ENCODE measurements at places on chromosomes 6 and 20.

- no peak for DNase-seq
These were observed 8.8 kb upstream of the PIM1 start for GRCh38 chr6:37160922-37161778.

GRCh38 chr6:11685481-11686093, 93.0 kb downstream of the ADTRP start:
- no peak for DNase-seq

GRCh38 chr6:111603040-111603439, 2.6 kb downstream of the TRAF3IP2 start:
- DNase-seq: no peak

DNA sequence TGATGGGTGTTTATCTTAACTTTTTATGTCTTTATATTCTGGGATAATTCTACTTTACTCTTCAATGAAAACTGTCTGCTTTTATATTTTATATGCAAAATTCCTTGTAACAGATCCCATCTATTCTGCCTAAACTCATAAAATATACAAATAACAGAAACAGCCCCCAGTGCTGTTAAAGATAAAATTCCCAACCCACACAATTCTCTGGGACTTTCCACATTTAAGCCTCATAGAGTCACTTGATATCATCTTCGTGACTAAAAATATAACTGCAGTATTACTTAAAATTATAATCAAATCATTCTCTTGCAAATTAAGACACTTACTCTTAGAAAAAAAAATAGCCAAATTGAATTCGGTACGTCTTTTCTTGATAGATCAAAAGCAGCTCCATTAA, 60.2 kb downstream of the INSM1 start:
- DNase-seq: no peak

DNA sequence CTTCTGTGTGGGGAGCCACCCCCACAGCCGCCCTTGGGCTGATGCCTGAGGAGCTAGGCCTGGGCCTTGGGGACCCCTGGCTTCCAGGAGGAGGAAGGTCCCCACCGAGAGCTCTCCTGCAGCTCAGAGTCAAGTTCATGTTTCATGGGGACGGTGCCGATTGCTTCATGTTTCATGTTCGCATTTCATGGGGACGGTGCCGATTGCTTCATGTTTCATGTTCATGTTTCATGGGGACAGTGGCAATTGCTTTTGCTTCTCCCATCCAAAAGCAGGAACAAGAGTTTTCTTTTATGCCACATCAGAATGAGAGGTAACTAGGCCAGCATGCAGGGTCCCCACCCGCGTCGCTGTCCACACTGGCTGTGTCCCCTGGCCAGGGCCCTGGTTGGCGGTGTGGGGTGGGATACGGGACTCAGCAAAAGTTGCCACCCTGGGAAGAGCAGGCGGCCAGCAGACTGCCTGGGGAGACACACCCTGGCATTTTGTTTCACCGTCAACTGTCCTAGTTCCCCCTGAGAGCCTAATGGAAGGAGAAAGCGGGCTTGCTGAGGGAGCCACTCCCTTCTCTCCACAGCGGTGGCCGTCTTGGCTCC, 46.0 kb downstream of the DACT2 start:
- DNase-seq: no peak

DNA sequence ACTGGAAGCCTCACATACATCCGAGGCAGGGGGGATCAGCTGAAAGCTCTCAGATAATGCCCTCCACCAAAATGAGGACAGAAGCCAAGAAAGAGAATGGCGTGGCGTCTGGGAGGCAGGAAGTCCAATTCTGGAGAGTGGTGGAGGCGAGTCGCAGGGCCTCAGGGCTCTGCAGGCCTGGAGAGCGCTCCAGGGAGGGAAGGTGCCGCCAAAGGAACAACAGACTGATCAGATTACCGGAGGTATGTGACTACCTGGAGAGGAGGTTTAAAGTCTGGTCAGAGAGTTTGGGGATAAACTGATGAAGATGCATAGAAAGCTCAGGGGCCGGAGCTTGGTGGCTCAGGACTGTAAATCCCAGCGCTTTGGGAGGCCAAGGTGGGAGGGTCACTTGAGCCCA, 11.2 kb upstream of the IP6K3 start:
- DNase-seq: no peak

DNA sequence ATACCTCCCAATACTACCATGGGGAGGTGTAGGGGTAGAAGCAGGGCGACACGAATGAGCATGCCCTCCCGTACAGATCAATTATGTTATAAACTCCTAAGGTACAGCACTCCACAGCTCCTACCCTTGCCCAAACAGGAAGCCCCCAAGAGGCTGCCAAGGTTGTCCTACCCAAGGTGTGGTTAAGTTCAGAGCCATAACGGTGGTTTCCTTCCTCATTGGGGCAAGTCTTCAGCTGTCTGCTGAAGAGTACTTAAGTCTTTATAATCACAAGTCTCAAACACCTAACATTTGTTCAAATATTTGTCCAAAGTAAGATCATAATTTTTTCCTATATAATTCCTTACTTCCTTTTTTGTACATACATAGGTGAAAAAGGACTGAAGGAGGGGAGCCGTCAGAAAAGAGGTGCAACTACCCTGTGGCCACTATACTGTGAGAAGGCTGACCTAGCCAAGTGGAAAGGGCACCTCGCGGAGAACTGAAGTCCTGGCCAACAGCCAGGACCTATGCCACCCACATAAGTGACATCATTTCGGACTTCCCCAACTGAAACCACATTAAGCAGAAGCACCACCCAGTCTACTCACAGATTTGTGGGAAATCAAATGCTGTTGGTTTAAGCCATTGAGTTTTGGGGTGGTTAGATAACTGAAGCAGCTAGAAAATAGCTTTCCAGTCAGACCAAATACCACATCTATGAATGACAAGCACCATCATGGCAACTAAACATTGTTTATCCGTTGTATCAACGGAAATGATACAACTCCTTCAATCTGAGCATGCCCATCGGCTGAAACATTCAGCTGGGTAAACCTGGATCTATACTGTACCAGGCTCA, 2.9 kb upstream of the RAB22A start:
- DNase-seq: no peak

DNA sequence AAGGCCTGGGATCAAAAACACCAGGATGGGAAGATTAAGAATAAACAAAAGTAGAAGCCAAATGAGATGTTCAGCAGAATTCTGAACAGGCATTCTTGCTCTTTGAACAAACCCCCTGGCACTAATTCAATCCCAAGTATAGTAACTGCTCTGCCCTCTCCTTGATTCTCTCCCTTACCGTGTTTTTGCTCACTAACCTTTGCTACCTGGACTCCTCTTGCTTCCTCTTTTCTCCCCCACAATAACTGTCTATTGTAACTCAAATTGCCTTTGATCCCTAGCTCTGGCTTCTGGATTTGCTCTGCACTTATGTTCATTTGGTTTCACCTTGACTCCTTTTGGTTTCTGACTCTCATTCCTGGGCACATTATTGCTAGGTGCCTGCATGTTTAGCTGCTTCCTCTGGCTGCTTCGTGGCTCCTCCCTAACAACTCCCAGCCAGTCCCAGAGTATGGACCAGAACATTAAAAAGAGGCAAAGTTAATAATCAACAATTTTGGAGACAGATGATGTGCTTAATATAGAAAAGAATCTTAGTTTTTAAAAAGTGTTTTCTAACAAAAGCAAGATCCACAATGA, 65.4 kb upstream of the PHIP start:
- DNase-seq: no peak

DNA sequence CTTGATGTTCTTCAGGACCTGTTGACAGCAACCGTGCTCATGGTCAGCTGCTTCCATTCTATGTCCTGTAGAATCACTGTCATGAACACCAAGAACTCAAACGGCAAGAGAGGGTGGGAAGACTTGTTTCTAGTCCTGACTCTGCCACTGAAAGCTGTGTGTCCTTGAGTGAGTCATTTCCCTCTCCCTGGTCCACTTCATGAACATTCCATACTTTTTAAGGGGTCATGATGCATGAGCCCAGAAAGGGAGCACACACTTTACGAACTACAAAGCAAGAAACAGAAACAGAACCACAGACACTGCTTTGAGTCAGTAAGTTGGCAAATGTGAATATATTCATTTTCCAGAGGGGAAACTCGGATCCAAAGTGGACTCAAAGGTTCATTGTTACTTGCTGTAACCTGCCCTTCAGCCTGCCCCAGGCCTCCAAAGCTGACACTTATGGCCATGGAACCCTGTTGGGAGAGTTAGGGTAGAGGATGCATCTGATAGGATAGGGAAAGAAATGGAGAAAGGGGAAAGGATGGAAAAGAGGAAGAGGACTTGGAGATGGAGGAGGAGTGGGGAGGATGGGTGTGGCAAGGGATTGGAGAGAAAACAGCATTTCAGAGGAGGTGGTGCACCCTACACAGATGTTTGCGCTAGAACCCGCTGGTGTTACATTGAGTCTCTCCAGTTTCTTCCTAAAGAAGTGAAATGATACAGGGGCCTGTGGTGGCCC, 129.8 kb downstream of the FOXO3 start:
- DNase-seq: no peak

DNA sequence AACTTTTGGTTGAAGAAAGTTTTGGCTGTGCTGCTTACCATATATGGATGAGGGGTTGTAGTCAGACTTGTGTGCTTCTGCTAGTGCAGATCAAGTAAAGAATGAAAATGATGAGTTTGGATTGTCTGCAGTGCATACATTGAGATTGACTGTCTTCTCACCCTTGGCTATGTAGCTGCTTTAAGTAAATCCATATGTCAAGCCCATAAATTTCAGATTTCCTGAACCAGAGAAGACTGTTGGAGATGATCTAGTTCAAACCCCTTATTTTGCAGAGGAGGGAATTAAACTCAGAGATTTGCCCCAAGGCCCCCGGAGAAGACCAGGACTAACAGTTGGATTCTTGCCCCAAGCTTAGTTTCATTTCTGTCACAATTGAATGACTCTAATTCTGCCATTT, 67.2 kb downstream of the PKIB start:
- no peak for DNase-seq

GRCh38 chr6:72825315-72825911, 203.5 kb downstream of the KCNQ5 start:
- no peak for DNase-seq

- DNase-seq: no peak
These were observed 183.5 kb downstream of the CDKAL1 start for GRCh38 chr6:20717743-20718142.

DNA sequence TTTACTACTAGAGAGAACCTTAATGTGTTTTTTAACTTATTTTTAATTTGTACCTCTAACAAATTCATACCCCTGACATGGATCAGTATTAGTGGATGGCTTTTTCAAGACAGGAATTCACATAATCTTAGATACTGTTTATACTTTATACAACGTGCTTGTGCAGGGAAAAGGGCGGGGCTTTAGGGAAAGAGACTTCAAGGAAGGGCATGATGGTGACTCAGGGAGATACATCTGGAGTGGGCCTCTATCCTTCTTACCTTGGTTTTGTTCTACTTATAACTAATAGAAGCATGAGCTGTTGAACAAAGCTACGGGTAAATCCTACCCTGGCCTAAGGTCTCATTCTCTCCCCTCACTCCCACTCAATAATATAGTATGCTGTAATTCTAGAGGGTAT, 160.8 kb downstream of the C6orf58 start:
- DNase-seq: no peak

- no peak for DNase-seq
These were observed 1.1 kb downstream of the HACE1 start for GRCh38 chr6:104858642-104859041.

DNA sequence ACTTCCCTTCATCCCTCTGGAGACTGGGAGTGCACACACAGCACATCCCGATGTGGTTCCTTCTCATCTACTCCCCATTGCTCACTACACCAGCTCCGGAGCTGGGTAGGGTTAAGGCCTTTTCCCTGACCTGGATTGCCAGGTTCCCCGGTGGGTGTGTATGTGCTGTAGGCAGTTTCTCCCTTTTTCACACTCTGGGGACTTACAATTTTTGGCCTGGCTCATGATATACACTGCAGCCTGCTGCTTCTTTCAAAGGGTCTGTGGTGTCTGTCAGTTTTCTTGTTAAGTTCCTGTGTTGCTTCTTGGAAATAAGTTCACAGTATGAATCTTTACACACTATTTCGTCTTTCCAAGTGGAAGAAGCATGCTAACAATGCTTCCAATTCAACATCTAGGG, 405.5 kb downstream of the UTRN start:
- DNase-seq: no peak

- DNase-seq: no peak
These were observed 43.9 kb upstream of the CLIC5 start for GRCh38 chr6:46059608-46060007.

GRCh38 chr6:72580281-72580940, 41.5 kb upstream of the KCNQ5 start:
- no peak for DNase-seq

- no peak for DNase-seq
These were observed 44.3 kb downstream of the TENT5A start for GRCh38 chr6:81708113-81708699.

- DNase-seq: no peak
These were observed 448.3 kb upstream of the HSF2 start for GRCh38 chr6:121951123-121951522.

GRCh38 chr6:7684843-7685242, 41.1 kb upstream of the BMP6 start:
- no peak for DNase-seq

- no peak for DNase-seq
These were observed 151.1 kb upstream of the B3GAT2 start for GRCh38 chr6:71107911-71108420.

DNA sequence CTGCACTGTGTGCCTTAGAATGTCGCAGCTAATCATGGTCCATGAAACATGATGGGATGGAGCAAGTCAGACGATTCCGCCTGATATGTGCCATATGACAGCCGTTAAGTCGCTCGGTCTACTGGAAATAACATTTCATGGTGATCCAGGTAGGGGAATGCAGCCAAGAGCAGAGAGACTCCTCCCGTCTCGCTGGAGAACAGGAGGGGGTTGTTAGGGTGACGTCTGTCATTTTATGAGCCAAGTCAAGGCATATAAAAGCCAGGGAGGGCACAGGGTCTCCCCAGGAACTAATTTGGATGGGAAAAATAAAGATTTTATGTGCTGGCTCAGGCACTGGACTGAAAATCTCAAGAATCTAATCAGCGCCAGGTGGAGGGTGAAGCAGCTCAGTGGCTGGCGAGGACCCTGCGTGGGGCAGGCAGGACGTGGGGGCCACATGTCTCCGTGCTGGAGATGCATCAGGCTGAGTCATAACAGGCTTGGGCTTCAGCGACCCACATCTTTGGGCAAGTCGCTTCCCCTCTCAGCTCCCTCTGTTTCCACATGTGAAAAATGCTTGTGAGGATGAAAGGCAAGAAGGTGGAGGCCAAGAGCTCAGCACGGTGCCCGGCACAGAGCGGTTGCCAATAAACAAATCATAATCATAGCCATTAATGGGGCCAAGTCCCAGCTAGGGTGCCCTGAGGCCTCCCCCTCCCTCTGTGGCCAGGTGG, 234.6 kb downstream of the ANKRD60 start:
- no peak for DNase-seq

DNA sequence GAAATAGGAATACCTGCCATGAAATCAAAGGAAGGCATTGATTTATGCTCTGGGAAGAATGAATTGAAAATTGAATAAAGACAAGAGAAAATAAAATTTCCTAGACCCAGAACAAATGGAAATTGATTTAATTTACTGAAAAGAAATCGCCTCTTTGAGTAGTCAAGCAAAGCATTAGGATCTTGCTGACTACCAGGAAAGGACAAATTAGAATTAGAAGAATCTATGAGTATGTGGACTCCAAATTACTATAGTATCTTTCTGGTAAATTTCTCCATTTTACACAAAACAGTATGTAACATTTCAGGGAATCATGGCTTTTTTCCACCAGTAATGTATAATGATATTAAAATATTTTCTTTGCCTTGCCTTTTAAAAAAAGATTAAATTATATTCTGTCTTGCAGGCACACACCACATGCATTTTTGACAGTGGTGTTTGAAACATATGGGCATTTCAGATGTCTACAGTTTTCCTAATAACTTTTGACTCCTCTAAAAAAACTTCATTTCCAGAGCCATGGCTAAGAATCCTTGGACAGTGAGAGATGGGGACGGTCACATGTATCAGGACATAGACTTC, 768.7 kb upstream of the NRSN1 start:
- no peak for DNase-seq
